K562 (cell line): ENCODE measurements at places on chromosomes 2 and 18. TPM values are rescaled to one million over a fixed set of nuclear protein-coding genes. Genes with fewer than 3 reads are reported as not detected.

DNA sequence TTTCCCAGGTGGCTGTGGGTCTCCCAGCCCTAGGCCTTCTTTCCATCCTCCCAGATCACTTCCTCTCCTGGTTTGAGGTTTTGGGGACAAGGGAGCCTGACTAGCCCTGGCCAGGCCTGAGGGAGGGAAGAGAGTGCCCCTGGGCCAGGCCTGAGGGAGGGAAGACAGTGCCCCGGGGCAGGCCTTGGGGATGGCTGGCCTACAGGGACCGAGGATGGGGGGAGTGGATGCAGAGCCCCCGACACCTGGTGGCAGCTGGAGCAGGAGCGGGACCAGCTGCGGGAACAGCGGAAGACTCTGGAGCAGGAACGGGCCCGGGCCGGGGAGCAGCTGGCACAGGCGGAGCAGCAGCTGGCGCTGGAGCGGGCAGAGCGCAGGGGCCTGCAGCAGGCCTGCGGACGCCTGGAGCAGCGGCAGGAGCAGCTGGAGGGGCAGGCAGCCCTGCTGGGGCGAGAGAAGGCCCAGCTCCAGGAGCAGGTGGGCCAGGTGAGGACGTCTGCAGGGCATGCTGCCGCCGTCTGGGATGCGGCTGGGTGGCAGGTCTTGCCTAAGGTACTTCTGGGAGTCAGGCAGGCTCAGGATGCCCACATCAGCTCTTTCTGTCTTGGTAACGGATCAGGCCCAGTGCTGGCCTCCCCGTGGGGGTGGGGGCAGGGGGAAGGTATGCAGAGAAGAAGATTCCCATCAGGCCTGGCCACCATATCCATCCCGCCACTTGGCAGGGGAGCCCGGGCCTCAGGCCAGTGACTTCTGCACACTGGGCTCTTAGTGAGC lies 29.2 kb downstream of the CROCC2 start:
- no peak for DNase-seq

DNA sequence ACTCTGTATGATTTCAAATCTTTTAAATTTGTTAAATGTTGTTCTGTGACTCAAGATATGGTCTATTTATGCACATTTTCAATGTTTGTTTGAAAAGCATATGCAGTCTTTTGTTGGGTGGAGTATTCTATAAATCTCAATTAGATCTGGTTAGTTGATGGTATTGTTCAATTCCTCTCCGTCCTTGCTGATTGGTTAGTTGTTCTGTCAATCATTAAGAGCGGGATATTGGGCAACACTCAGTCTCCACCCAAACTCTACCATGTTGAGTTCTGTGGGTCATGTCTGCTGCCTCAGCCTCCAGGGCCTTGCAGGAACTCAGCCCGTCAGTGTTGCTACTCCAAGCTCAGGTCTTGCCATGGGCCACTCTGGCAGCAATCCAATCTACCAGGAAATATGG lies 118.9 kb downstream of the VWA3B start:
- no peak for DNase-seq

DNA sequence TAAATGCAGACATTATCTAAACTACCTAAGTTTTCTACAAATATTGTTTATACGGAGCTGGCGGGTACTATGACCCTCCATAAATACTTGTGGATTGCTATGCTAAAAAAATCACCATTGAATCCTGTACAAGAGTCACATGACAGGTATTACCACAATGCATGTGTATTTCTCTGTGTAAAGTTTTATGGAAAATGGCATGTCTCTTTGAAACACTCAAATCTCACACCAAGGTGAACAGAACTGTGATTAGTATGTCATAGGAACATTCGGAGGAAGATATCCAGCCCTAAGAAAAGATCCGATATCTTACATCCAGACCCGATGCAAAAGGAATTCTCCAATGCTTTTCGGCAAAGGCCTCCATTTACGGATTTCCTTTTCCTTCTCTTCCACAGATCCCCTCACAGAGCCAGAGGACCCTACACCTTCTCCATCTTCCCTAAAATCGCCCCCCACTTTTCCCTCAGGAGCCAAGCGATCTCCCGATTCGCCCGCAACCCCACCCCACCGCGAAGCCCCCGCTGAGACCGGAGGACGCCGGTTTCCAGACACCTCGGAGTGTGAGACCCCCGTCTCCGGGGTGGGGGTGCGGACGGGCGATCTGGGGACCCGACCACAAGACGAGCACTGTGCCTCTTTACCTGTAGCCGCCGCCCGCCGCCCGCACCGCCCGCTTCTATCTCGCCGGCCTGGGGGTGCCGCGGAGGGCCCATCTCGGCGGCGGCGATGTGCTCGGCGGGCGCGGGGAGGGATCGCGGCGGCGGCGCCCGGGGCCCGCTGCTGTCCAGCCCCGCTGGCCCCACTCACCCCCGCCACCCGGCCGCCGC lies 1.2 kb downstream of the SAP130 start:
- DNase-seq = no peak

- DNase-seq = no peak
Observed at GRCh38 chr2:101123795-101124471, 27.2 kb downstream of the TBC1D8 start.

- DNase-seq = no peak
Observed at GRCh38 chr18:35038881-35039491, 2.2 kb upstream of the MAPRE2 start.

- no peak for DNase-seq
Observed at GRCh38 chr2:165629776-165630175, 160.3 kb downstream of the CSRNP3 start.

The FIGN gene
- not detected in 2 replicates for polyA plus RNA-seq

The MOCOS gene
- 9.1 and 12.1 TPM in 2 replicates for polyA plus RNA-seq
